Activated CD4-positive, alpha-beta T cell treated with anti-CD3 and anti-CD28 coated beads, Interleukin-2, amount 50 U/mL, for 24 hours (primary cell): ENCODE measurements at places on chromosomes 12 and 14.

GRCh38 chr12:42208574-42208973 is 29.5 kb downstream of the YAF2 start:
- no peak for DNase-seq

- no peak for DNase-seq
Measured at GRCh38 chr12:121649322-121649721, 20.1 kb downstream of the MORN3 start.

DNA sequence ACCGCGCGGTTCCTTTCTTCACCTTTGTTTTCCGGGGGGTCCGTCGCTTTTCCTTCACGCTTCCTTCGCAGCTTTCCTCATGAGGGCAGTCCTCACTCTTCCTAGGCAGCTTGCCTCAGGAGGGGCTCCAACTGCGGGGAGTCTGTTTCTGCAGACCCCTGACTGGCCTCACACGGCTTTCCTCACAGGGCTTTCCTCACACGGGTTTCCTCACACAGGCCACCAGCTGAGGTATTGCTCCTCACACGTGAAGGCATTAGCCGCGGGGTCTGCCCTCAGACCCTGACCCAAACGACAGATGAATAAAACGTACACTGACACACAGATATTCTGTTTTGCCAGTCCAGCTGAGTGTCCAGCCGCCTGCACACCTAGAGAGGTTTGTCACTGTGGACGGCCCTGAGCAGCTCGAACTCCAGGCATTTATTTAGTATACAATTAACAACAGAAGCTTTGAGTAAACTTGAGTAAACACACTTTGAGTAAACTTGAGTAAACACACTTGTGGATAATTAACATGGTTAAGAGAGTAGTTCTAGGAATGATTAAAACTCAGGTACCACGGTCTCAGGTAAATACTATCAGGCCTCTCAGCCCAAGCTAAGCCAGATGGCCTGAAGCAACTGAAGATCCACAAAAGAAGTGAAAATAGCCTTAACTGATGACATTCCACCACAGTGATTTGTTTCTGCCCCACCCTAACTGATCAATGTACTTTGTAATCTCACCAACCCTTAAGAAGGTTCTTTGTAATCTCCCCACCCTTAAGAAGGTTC is 16.1 kb upstream of the LYZ start:
- no peak for DNase-seq

- no peak for DNase-seq
Measured at GRCh38 chr12:8916154-8916553, 1.8 kb downstream of the PHC1 start.

GRCh38 chr14:33836900-33837577 is 113.8 kb downstream of the EGLN3 start:
- DNase-seq = no peak

DNA sequence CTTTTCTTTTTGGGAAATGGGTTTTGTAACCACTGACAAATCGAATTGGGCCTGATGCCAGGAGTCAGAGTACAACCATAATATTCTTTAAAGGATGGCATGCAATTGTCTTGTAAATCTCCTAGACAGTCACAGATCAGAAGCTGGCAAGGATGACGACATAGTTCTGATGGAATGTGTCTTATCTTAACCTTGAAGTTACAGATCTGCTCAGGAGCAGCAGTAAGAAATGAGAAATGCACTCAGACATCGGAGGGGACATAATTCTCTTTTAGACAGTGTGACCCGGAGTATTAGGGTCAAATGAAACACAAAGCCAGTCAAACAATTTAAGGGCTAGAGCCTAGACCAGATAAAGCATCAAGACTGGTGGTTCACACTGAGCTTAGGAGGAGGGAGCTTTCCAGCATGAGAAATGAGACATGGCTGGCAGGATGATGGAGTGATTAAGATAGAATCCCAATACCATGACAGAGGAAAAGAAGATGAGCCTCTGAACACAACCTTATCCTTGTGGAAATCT is 17.5 kb downstream of the CBX5 start:
- DNase-seq = no peak

- DNase-seq = no peak
Measured at GRCh38 chr14:53011053-53011462, 60.2 kb upstream of the FERMT2 start.

DNA sequence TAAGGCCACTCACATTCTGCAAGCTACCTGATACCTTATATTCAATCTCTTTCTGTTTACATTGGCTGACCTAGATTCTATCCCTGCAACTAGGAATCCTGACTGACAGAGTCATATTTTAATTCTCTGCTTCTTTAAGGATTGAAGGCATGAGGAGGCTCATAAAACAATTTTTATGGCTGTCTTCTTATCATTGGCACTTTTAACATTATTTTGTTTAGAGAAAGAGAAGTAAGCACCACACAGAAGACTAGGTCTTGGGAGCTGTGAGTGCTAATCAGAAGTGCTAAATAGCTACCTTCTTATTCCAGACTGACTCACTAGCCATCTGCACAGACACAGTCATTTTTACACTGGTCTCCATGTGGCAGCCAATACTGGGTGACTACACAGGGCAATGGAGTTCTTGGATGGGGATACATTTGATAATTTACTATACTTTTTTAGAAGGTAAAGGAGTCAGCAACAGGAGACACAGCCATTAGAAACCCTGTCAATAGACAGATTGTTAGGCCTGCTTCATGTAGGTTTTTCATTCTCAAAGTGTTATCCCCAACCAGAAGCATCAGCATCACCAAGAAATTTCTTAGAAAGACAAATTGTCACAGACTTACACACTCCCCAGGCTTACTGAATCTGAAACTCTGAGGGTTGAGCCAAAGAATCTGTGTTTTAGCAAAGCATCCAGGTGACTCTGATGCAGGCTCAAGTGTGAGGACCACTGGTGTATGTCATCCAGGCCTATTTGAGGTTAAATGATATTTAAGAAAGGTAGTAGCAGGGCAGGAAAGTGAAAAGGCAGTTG is 214.1 kb downstream of the DUSP6 start:
- DNase-seq = no peak

GRCh38 chr14:63940387-63940786 is 87.6 kb downstream of the SYNE2 start:
- DNase-seq = no peak

GRCh38 chr14:94770251-94770749 is 387 bp upstream of the GSC start:
- DNase-seq = no peak

GRCh38 chr14:83260751-83261150 is 1727.1 kb upstream of the SEL1L start:
- DNase-seq = no peak

- no peak for DNase-seq
Measured at GRCh38 chr12:120702637-120703036, 7.6 kb upstream of the UNC119B start.

GRCh38 chr12:27237790-27238771 is 6.0 kb upstream of the STK38L start:
- no peak for DNase-seq

- no peak for DNase-seq
Measured at GRCh38 chr12:116294454-116295165, 17.1 kb upstream of the MED13L start.

DNA sequence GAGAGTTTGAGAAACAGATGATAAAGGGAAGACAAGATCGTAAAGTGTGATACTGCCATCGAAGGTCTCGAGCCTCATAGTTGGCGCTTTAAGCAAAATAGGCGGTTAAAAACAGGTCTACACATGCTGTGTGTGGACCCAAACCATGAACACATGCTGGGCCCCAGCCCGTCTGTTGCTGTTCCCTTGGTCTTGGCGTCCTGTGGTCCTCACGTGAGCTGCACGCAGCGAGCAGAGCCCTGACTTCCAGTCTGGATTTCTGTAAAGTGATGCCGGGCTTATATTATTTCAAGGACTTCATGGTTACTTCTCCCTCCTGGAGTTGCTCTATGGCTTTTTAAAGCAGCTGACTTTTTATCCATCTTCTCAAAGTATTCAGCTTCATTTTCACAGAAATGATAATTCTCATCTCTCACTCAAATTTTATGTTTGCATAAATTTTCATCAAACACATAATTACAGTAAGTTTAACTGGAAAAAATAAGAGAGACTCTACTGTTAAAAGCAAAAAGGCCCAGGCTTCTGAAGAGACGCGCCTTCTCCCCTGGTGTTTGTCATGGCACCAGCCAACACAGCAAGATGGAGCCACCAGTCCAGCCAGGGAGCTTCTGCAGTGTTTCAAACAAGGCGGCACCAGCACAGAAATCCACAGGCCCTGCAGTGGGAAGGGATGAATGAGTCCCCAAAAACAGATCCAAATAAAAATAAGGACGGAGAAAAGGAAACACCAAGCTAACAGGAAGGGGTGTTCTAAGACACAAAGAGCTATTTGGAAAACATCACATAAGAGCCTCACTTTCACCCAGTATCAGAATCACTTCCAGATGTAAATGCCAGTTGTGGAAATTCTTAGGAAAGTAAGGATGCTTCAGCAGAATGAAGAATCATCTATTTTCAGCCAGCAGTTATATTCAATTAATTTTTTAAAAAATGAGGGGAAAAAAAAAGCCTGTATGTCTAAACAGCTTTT is 24.9 kb downstream of the SFSWAP start:
- no peak for DNase-seq

GRCh38 chr12:116465856-116466255 is 93.3 kb upstream of the MAP1LC3B2 start:
- no peak for DNase-seq

DNA sequence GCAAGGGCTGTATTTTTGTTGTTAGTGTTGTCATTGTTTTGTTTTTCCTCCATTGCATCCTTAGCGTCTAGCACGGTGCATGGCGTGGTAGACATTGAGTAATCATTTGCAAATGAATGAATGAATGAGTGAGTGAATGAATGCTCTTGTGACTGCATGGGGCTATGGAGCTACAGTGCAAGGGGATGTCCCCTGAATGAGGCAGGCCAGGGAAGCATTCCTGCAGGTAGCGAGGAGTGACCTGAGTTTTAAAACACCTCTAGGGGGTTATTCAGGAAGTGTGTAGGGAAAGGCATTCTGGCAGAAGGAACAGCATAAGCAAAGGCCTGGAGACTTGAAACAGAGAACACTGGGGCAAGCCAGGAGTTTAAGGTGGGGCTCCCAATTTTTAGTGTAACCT is 16.9 kb downstream of the MYL2 start:
- no peak for DNase-seq

GRCh38 chr12:67701121-67701520 is 52.6 kb downstream of the DYRK2 start:
- DNase-seq = no peak

DNA sequence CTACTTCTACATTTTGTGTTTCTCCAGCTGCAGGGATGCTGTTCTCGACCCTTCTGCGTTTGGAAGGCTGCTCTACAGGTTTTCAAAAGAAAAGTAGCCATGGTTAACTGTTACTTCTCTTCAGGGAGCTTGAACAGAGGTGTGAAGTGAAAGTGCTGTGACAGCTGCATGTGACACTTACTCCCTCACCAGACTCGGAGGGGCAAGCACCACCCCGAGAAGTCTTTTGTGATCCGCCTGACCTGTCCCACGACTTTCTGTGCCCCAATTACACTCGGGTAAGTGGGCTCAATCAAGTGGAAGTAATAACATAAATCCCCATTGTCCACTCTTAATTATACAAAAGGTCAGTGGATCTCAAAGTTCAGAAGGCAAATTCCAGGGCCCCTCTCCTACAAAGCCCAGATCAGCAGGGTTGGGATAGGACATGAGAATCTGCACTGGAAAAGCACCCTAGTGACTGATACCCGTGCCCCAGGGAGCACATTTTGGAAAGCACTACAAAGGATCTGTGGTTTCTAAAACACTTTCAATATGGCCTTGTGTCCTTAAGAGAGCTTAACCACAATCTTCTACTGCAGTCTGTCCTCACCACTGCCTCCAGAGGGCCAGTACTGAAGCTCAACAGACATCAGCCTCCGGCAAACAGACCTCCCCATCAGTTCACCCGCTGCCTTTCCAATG is 11.5 kb downstream of the FICD start:
- no peak for DNase-seq

GRCh38 chr12:78928200-78929074 is 63.9 kb downstream of the SYT1 start:
- DNase-seq = no peak

GRCh38 chr12:125143491-125143890 is 78.3 kb downstream of the AACS start:
- DNase-seq = no peak

GRCh38 chr14:101506211-101506925 is 54.9 kb upstream of the DIO3 start:
- DNase-seq = no peak

DNA sequence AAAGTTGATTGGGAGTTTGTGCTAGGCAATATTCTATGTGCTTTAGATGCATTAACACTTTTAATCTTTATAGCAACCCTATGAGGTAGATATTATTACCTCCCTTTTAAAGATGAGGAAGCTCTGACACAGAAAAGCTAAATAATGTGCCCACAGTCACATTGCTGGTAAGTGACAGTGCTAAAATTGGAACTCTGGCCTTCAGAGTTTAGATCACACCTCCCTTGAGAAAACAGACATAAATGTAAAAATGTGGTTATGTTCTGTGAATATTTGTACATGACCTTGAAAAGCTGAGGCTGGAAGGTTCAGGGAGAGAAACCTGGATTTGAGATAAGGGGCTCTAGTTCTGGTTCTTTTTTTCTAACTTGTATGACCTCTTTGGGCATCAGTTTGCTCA is 1.9 kb downstream of the ABHD4 start:
- DNase-seq = no peak

- DNase-seq = no peak
Measured at GRCh38 chr14:91896419-91896818, 29.1 kb upstream of the TC2N start.

- DNase-seq = no peak
Measured at GRCh38 chr12:4112290-4112689, 161.3 kb upstream of the CCND2 start.

GRCh38 chr14:59633486-59633885 is 56.9 kb upstream of the CCDC175 start:
- DNase-seq = no peak

DNA sequence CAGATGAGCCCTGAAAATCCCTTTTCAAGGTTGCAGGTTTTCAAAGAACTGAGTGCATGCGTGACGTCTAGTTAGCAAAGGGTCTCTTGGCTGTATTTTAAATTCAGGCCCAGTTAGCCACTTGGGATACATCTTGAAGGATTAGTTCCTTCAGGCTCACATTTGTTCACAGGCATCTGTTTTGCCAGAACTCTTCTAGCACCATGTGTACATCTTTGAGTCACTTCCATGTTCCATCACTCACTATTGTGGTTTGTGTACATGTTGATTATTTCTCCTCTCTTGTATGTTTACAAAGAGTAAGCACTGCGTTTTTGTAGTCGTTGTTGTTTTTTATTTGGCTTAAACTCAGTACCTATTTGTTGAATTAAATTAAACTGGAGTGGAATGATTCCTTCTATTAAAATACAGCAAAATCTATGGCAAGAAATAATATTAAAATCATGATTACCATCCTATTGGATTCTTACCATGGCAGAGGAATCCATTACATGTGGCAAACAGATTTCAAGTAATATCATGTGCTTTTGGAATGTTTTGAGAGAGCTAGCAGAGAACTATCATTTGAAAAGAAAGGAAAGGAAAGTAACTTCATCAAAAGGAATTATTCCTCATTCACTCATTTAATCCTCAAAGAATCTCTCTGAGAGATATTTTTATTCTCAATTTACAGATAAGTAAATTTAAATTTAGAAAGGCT is 438.9 kb upstream of the FAR2 start:
- DNase-seq = no peak

- DNase-seq = peak; percentile 6
Measured at GRCh38 chr12:19482551-19483109, 43.3 kb downstream of the AEBP2 start.
